ENCODE measurements at places on chromosomes 7 and 10.

DNA sequence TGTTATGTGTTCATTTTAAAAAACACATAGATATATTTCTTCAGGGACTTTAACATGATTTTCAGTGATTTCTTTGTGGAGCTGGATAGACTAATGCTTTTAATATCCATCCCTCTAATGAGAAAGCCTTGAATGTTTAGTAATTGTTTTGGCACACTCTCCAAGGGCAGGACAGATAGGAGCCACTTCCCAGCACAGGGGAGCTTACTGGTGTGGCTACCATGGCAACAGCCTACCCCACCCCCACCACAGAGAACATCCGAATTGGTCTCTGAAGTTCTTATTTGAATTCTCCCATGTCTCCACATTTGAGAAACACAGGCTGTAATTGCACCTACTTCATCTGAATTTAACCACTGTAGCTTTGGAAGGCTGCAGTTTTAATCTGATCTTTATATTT lies 87.7 kb downstream of the PRKG1 start:
- no peak for DNase-seq

DNA sequence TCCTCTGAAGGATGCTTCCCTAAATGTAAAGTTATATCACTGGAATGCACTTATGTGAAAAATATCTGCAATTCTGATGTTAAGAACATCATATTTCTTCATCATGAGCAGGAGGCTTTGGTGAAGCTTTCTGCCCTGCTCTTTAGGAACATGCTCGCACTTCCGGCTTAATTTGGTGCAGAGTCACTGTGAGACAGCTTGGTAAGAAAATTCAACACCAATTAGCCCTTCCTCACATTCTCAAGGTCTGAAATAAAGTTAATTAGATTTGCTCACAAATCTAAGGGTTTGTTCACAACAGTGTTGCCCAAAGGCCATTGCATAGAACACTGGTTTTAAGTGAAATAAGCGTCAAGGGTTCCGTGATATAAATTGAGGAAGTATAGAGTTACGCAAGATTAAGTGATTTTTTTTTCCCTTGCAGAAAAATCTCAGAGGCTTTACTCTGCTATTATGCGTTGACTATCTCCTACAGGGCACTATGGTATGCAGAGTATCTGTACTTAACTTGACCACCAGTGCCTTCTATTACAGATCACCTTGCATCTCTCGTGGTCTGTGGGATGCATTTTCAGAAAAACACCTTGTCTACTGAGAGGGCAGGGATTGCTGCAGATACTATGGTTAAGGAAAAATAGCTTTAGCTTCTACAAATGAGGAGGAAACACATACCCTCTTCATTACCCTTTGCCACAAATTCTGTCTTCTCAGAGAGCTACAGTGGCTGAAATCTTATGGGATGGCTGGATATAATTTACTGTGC lies 953.9 kb downstream of the TYW1 start:
- DNase-seq = no peak

DNA sequence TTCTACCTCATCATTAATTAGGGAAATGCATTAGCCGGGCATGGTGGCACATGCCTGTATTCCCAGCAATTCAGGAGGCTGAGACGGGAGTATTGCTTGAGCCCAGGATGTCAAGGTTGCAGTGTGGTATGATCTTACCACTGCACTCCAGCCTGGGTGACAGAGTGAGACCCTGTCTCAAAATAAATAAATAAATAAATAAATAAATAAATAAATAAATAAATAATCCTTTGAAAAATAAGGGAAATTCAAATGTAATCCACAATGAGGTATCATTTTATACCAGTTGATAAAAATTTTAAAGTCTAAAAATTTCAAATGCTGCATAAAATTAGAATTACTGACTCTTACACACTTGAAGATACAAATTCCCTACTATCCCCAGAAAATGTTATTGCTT lies 334.3 kb downstream of the ADK start:
- no peak for DNase-seq

DNA sequence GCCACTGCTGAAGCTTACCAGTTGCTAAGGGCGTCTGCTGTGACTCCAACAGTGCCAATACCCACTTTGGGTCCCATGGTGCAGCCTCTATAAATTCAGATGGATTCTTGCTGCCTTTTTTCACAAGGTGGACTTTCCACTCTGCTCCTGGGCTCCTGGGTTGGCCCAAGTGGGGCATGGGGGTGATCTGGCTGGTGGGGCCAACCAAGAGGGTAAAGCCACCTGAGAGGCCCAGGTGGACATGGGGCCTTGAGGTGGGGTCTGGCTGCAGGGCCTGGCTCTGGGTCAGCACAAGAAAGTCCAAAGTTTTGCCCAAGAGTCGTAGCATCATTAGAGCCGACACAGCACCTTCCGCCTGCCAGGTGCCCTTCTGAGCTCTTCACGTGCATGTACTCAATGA lies 105.2 kb upstream of the KDM7A start:
- DNase-seq = no peak

GRCh38 chr10:106958589-106959361 lies 205.7 kb downstream of the SORCS1 start:
- no peak for DNase-seq

- no peak for DNase-seq
Measured at GRCh38 chr10:119659951-119660350, 8.8 kb downstream of the BAG3 start.

DNA sequence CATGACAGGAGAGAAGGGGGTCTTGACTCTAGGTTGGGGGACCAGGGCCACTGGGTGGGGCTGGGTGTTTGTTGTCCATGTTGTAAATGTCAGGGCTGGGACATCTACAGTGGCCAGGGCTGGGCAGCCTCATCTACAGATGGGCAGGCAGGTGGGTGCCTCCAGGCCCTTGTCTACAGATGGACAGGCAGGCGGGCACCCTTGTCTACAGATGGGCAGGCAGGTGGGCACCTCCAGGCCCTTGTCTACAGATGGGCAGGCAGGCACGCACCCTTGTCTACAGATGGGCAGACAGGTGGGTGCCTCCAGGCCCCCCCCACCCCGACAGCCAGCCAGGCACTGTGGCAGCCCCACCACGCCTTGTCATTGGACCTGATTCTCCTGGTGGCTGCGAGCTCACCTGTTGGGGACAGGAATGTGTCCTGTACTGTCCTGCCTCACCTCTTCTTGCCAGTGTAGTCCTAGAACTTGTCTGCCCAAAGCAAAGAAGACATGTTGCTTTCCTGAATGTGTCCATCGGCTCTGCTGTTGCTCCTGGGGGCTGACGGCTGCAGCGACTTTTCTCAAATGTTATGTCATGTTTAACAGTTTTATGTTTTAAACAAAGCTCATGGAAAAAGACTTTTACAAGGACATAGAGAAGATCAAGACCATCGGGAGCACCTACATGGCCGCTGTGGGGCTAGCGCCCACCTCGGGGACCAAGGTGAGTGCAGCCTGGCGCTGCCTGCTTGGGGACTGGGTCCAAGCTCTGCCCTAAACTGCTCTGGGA lies 129.9 kb downstream of the ADCY1 start:
- no peak for DNase-seq

GRCh38 chr7:47914717-47915615 lies 33.3 kb downstream of the PKD1L1 start:
- DNase-seq = no peak

DNA sequence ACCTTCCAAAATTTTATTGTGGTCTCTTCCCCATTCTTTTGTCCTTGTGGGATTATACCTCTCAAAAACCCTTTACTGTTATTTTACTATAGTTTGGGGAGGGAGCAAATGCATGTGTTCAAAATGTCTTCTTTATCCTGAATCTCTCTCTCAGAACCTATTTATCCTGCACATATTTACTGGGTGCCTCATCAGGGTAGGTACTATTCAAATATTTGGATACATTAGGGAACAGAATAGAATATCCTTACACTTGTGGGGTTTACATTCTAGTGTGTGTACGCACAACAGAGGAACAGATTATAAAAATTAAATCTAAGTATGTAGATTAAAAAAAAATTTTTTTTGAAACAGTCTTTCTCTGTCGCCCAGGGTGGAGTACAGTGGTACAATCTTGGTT lies 48.6 kb downstream of the SCD start:
- DNase-seq = no peak

DNA sequence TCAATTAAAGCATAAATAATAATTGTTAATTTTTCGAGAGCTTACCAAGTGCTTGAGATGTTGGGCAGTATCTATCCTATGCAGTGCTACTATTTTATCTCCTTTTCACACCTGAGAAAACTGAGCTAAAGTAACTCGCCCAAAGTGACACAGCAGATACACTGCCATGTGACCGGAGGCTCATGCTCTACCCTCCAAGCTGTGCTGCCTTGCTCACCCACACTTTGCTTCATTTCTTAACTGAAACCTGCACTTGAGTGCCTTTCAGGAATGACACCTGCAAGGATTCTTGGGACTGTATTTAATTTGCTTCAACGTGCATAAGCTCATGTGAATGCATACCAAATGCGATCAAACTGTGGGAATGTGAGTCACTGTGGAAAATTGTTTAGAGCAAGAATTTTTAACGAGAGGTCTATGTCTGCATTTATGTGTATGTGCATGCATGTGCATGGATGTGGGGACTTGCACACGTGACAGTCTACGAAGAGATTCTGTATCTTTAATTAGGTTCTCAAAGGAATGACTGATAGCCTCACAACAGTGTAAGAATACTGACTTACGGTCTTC lies 119.2 kb downstream of the ADCYAP1R1 start:
- DNase-seq = no peak

DNA sequence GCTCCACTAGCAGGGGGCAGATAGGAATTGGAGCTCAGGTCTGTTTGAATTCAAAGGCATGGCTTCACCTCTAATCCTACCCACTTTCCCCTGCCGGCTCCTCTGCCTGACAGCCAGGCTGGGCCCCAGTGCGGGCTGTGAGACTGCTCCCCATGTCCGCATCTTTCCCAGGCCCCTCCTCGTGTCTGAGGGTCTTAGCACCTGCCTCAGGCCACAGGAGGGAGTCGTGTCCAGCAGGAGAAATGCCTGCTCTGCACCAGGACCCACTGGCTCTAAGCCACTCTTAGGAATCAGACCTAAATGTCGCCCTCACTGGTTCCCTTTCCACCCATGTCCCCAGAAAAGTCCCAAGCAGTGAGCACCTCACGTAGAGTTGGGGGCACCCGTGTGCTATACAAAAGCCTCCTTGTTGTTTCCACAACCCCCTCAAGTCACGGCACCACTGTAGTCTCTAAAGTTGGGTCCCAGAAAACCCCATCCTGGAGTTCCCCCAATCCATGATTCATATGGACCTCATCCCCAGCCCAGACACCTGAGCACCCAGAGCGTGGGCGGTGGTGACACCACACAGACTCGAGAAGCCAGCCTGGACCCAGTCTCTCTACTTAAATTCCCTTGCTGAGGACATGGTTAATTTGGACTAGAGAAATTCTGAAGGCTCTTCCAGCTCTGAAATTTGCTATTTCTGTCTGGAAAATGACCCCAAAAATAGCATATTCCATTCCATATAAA lies 466.4 kb upstream of the ZMIZ1 start:
- no peak for DNase-seq

DNA sequence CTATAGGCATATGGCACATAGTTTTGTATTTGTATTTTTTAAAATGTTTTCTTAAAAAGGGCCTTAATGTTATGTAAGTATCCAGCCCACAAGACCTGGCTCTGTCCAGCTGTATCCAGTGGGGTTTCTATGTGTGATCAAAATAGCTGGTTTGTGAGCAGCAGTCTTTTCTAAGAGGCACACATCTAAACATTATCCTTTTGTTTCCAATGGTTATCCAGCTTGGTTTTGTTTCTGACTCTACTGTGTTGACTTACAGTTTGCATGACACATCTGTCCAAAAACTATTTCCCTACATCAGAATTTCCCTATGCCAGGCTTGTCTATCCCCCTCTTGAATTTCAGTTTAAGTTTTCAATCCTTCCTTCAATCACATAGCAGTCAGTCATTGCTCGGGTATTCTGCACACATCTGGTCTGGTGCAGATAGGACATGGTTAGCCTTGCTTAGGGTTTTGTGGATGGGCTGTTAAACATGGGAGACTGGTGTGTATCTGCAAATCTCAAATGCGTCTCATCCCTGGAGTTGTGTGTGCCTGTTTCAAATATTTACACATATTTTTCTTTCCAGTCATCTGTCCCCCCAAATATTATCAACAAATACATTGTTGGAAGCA lies 104.2 kb downstream of the SAMD9 start:
- no peak for DNase-seq

DNA sequence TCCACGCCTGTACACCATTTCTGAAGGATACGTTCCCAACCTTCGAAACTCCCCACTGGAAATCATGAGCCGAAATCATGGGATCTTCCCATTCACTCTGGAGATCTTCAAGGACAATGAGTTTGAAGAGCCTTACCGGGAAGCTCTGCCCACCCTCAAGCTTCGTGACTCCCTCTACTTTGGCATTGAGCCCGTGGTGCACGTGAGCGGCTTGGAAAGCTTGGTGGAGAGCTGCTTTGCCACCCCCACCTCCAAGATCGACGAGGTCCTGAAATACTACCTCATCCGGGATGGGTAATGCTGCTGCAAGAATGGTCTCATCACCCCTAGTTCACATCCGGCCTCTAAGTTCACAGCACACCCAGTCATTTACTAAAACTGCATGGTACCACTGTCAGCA lies 30.3 kb downstream of the PLA2G12B start:
- DNase-seq = no peak

DNA sequence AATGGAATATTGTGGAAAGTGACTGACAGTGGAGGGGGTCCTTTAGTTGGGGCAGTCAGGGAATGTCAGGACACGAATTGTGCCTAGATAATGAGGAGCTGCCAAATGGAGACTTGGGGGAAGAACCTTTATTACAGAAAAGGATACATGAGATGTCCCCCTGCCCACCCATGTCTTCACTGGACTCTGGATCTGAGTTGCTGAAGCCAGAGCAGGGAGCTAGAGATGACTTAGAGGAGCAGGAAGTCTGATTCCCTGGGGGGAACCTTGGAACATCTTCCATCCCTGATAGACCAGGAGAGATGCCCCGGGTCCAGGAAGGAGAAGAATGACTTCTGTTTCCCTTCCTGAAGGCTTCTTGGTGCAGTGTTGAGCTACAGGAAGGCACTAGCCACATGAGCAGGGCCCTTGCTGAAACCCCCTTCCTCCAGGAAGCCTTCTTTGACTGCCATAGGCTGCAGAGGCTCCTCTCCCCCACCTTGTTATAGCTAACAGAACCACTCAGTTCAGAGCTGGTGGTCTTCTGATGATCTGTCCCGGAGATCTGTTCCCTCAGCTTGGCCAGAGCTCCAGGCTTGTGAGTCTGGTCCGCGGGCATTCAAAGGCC lies 747 bp upstream of the NEURL1 start:
- no peak for DNase-seq

DNA sequence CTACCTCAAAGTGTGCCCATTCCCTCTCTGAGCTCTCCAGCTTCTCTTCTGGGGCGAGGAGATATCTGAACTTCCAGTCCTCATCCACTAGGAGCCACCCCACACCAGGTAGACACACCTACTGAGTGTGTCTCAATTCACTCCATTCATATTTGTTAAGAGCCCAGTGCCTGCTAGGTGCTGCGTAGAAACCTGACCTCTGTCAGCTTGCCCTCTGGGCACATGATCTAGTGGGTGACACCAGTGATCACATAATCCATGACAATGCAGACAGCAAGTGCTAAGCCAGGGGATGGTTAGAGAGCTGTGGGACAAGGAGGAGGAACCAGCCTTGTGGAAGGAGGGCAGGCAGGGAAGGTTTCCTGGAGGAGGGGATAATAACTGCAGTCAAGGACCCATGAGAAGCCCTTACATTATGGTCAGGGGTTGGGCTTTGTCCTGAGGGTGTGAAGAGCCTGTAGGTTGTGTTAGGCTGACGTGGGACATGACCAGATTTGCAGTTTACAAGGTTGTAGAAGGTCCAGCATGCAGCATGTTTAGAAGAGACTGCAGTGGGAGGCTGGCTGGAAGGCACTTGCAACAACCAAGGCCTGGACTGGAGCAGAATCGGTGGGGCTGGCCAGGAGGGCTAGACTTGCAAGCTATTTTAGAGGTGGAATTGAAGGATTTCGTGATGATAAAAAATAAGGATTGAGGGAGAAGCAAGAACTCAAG lies 81.8 kb downstream of the COL13A1 start:
- no peak for DNase-seq
